ENCODE measurements at places on chromosomes 6 and 20.

DNA sequence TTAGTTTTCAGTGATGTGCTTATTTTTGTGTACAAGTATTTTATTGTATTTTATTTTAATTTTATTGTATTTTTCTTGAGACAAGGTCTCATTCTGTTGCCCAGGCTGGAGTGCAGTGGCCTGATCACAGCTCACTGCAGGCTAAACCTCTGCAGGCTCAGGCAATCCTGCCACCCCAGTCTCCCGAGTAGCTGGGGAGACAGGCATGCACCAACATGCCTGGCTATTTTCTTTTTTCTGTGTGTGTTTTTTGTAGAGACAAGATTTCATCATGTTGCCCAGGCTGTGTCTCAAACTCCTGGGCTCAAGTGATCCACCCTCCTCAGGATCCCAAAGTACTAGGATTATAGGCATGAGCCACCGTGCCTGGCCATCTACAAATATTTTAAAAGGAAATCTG is 146.3 kb downstream of the MANEA start:
- no peak overlapping the region for H3K27ac ChIP-seq
- no peaks in the 10 kb centered on the region for H3K27me3 ChIP-seq
- no peaks in the 10 kb centered on the region for H3K36me3 ChIP-seq
- no peak for DNase-seq

GRCh38 chr20:23684261-23684660 is 4.6 kb downstream of the CST4 start:
- H3K4me3 ChIP-seq, result no peak overlapping the region
- peaks cover 15% of the 10 kb centered on the region for H3K27me3 ChIP-seq
- DNase-seq, result no peak
- no peaks in the 10 kb centered on the region for H3K4me1 ChIP-seq
- no peak overlapping the region for H3K27ac ChIP-seq

DNA sequence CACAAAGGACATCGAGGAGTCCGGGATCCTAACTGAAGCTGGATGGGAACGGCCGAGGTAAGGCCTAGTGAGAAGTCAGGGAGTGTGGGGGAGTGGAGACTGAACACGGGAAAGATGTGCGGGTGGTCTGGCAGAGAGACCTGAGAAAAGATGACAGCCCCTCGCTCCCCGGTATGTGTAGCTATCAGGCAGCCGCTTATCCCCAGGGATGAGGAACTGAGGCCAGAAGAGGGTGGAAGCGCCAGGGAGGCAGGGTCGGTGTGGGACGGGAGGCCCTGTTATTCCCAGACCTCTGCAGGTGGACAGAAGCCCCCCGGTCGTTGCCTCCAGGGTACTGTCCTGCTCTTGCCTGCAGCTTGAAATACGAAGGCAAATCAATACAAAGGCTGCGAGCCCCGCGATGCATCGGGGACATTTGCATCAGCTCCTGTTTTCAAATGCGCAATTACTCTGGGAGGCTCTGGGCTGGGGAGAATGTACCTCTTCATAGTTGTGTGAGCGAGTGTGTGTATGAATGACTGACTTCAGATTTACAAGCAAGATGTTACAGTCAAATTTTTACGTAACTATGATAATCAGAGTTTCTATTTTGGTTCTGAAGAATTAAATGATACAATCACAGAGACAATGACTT is 221.3 kb downstream of the QKI start:
- no peak for DNase-seq
- H3K4me3 ChIP-seq, result no peak overlapping the region

DNA sequence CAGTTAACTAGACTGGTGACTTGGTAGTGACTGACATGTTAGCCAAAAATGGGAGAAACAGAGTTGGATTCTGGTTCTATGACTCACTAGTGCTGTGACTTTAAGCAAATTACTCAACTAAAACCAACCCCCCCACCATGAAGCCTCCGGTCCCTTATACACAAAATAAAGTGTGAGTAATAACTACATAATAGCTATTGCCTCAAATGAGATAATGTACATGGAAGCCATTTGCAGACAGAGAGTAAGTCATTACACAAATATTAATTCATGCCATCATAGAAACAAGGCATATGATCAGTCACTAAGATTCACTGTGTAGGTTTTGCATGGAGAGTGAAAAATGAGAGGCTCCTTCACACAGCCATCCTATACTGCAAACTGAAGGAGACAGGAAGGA is 111.9 kb downstream of the HIVEP2 start:
- peak overlapping the region; percentile 19 for H3K4me3 ChIP-seq
- peaks cover 75% of the 10 kb centered on the region for H3K4me1 ChIP-seq

- peaks cover 20% of the 10 kb centered on the region for H3K27me3 ChIP-seq
- no peaks in the 10 kb centered on the region for H3K36me3 ChIP-seq
- no peak overlapping the region for H3K27ac ChIP-seq
- H3K4me3 ChIP-seq, result no peak overlapping the region
Measured at GRCh38 chr6:113560376-113560775, 296.8 kb upstream of the MARCKS start.

DNA sequence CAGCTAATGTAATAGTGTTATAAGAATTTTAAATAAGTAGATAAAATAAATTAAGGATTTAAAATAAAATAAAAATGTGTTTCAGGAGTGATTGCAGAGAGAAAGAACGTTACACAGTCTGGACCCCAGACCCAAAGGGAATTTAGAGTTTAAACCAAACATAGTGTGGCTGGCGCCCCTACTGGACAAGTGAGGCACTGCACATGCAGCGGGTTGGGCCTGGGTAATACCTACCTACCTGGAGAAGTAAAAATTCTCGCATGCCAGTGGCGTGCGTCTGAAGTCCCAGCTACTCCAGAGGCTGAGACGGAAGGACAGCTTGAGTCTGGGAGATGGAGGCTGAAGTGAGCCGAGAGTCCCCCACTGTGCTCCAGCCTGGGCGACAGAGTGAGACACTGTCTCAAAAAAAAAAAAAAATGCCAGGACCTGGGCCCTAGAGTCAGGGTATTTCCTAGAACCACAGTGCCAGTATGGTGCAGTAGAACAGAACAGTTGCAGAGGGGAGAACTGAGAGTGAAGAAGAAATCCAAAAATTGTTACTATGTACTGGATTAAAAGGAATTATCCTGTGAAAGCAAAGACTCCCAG is 71.4 kb upstream of the TCF21 start:
- H3K27me3 ChIP-seq, result peaks cover 13% of the 10 kb centered on the region
- DNase-seq, result peak; percentile 27
- no peak overlapping the region for H3K27ac ChIP-seq
- no peak overlapping the region for H3K4me3 ChIP-seq

- H3K4me3 ChIP-seq, result no peak overlapping the region
- DNase-seq, result no peak
- no peak overlapping the region for H3K27ac ChIP-seq
- H3K27me3 ChIP-seq, result peaks cover 21% of the 10 kb centered on the region
- peaks cover 3% of the 10 kb centered on the region for H3K4me1 ChIP-seq
Measured at GRCh38 chr6:3869632-3870527, 20.7 kb downstream of the FAM50B start.

- peaks cover 54% of the 10 kb centered on the region for H3K4me1 ChIP-seq
- H3K4me3 ChIP-seq, result peak overlapping the region; percentile 94
- H3K27ac ChIP-seq, result peak overlapping the region; percentile 99
Measured at GRCh38 chr6:26539071-26539615, 977 bp downstream of the HMGN4 start.

- H3K4me3 ChIP-seq, result no peak overlapping the region
- DNase-seq, result no peak
Measured at GRCh38 chr6:151917531-151918329, 110.2 kb downstream of the ESR1 start.

DNA sequence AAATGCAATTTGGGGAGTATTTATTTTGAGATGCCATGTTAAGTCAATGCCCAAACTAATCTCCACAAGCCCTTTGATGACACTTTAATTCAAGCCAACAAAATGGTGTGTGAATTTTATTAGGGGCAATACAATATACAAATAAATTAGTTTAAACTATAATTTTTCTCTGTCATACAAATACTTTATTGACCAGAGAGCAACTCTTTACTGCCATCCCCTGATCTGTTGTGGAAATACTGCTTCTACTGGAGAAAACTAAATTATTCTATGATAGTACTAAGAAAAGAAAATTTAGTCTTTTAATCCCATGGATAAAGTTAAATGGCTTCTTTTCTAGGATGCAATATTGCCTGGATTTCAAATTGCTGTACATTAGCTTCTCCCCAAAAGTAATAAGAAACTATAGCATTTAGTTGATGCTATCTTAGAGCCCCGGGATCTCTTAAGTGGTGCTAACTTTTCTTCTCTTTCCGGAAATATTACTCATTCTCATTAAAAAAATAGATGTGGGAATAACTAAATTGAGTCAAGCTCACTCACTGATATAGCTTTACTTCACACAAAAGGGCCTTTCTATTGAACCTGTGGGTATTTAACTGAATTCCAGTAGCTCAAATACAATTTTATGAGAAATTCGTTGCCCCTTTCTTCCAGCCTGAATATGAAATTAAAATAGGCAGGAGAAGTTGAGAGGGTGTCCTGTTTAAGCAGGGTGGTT is 49.2 kb downstream of the SMPDL3A start:
- H3K36me3 ChIP-seq, result no peaks in the 10 kb centered on the region
- no peak for DNase-seq
- no peaks in the 10 kb centered on the region for H3K4me1 ChIP-seq
- no peak overlapping the region for H3K4me3 ChIP-seq

DNA sequence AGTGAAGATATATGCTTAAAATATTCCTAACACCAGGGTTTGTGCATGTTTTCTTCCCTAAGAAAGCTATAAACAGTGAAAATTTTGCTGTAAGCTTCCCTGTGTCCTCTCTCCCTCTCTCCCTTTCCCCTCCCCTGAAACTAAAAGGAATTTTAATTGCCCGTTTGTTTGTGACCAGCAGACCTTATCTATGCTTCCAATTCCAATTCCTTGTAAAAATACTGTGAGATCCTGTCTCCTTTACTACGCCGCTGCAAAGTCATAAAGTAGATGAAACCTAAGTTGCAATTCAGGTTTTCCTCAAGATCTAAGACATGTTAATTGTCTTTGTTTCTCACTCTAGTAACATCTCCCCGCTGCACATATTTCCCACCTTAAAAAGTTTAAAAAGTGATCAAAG is 82.3 kb downstream of the DNAH8 start:
- H3K27ac ChIP-seq, result no peak overlapping the region
- no peaks in the 10 kb centered on the region for H3K4me1 ChIP-seq
- no peak for DNase-seq
- H3K4me3 ChIP-seq, result no peak overlapping the region
- H3K27me3 ChIP-seq, result peaks cover 52% of the 10 kb centered on the region

DNA sequence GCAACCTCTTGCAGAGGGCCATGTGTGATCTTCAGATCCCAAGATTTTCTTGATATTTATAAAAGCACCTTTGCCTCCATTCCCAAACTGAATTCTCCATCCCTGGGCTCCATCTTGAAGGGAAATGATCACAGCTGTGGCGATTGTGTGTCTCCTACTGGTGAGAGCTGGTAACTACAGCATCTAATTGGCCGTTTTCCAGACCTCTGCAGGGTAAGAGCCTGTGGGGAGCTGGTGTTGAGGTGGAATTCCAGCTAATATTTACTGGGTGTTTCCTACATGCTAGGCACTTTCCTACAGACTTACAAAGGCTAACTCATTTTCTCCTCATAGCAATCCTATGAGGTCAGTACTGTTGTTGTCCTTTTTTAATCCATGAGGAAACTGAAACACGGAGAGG is 59.2 kb upstream of the FNDC1 start:
- H3K27me3 ChIP-seq, result no peaks in the 10 kb centered on the region
- H3K36me3 ChIP-seq, result no peaks in the 10 kb centered on the region
- no peak overlapping the region for H3K4me3 ChIP-seq
- no peak for DNase-seq
- peaks cover 47% of the 10 kb centered on the region for H3K4me1 ChIP-seq

- peaks cover 28% of the 10 kb centered on the region for H3K36me3 ChIP-seq
- H3K4me1 ChIP-seq, result peaks cover 21% of the 10 kb centered on the region
- DNase-seq, result no peak
- H3K27ac ChIP-seq, result peak overlapping the region; percentile 59
- no peaks in the 10 kb centered on the region for H3K27me3 ChIP-seq
- H3K4me3 ChIP-seq, result no peak overlapping the region
Measured at GRCh38 chr6:107033126-107033525, 5.1 kb downstream of the MTRES1 start.

DNA sequence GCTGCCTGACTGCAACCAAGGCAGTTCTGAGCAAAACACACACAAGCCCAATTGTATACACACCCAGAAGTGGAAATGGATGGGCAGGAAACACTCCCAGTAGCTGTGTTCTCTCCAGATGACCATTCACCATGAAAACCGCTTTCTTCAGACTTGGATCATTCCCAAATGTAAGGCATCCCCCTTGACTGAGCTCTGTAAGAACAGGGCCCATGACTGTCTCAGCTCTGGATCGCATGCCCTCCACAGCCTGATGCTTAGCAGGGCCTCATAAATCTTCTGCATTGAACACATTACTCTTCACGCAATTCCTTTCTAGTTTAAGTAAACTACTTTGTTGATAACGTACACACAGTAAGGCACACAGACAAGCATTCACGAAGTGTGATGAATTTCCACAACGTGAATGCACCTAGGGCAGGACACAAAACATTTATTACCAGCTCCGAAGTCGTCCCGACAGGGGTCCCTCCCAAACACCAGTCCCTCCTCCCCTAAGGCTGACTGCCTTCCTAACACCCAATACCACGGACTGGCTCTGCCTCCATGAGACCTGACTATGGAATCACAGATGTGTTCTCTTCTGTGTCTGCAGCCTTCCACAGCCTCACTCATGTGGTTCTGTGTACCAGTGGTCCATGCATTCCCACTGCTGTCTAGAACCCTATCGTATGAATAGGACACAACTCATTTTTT is 31.7 kb downstream of the BMP7 start:
- H3K27me3 ChIP-seq, result peaks cover 35% of the 10 kb centered on the region
- H3K27ac ChIP-seq, result no peak overlapping the region
- no peaks in the 10 kb centered on the region for H3K36me3 ChIP-seq

DNA sequence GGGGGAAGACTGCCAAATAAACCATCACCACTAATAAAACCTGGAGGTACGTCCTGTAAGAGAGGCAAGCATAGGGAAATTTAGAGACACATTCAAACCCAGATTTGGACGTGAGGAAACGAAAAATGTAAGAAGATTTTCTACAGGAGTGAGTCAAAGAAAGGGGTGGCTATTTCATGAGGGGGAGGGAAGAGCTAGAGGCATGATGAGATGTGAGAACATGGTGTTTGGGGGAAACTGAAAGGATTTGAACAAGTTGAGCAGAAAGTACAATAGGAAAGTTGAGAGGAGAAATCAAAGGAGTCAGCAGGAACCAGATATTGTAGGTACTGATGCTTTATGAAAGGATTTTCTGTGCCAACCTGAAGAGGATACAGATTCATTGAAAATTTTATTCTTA is 179.1 kb upstream of the HS3ST5 start:
- H3K27ac ChIP-seq, result no peak overlapping the region
- H3K36me3 ChIP-seq, result no peaks in the 10 kb centered on the region
- DNase-seq, result no peak
- no peak overlapping the region for H3K4me3 ChIP-seq
- no peaks in the 10 kb centered on the region for H3K27me3 ChIP-seq
- no peaks in the 10 kb centered on the region for H3K4me1 ChIP-seq

GRCh38 chr6:13046084-13046483 is 282.3 kb downstream of the TBC1D7 start:
- no peaks in the 10 kb centered on the region for H3K4me1 ChIP-seq
- DNase-seq, result no peak
- H3K27ac ChIP-seq, result no peak overlapping the region
- H3K27me3 ChIP-seq, result no peaks in the 10 kb centered on the region
- H3K36me3 ChIP-seq, result no peaks in the 10 kb centered on the region

GRCh38 chr20:34269996-34270627 is 28.9 kb downstream of the ASIP start:
- H3K27ac ChIP-seq, result no peak overlapping the region
- no peak for DNase-seq
- H3K4me1 ChIP-seq, result peaks cover 3% of the 10 kb centered on the region
- no peak overlapping the region for H3K4me3 ChIP-seq

GRCh38 chr6:164694386-164694785 is 615.0 kb downstream of the C6orf118 start:
- DNase-seq, result no peak
- H3K4me1 ChIP-seq, result no peaks in the 10 kb centered on the region
- H3K36me3 ChIP-seq, result no peaks in the 10 kb centered on the region
- no peaks in the 10 kb centered on the region for H3K27me3 ChIP-seq

Data from activated naive CD8-positive, alpha-beta T cell treated with anti-CD3 and anti-CD28 coated beads for 36 hours (primary cell).